NCI-H1092 (cell line): ENCODE measurements at places on chromosomes 1 and 21.

DNA sequence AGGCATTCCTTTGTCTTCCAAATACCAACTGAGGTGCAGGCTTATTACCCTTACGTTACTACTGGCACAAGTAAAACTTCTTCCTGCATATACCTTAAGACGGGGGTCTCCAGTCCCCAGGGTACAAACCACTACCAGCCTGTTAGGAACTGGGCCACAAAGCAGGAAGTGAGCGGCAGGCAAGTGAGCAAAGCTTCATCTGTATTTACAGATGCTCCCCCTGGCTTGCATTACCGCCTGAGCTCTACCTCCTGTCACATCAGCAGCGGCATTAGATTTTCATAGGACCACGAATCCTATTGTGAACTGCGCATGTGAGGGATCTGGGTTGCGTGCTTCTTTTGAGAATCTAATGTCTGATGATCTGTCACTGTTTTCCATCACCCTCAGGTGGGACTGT lies 113.1 kb downstream of the SLC45A1 start:
- no peak for DNase-seq

- no peak for DNase-seq
Measured at GRCh38 chr21:34936883-34937563, 112.1 kb downstream of the RUNX1 start.

GRCh38 chr1:222521299-222522104 lies 26.4 kb downstream of the HHIPL2 start:
- DNase-seq: no peak

GRCh38 chr1:47578721-47579419 lies 141.0 kb downstream of the FOXD2 start:
- no peak for DNase-seq

DNA sequence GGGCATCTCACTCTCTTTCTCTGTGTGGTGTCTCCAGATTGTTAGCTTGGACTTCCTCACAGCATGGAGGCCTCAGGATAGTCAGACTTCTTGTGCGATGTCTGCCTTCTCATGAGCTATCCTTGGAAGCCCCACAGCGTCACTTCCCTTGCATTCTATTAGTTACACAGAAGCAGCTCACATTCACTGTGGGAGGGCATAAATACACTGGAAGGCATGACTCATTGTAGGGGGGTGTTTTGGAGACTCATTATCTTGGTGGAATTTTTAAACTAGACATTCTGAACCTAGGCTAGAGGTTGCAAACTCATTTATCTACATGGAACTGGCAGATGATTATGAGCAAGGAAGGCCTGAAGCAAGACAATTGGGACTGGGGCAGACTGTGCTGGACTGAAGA lies 21.4 kb upstream of the FASLG start:
- DNase-seq: no peak

DNA sequence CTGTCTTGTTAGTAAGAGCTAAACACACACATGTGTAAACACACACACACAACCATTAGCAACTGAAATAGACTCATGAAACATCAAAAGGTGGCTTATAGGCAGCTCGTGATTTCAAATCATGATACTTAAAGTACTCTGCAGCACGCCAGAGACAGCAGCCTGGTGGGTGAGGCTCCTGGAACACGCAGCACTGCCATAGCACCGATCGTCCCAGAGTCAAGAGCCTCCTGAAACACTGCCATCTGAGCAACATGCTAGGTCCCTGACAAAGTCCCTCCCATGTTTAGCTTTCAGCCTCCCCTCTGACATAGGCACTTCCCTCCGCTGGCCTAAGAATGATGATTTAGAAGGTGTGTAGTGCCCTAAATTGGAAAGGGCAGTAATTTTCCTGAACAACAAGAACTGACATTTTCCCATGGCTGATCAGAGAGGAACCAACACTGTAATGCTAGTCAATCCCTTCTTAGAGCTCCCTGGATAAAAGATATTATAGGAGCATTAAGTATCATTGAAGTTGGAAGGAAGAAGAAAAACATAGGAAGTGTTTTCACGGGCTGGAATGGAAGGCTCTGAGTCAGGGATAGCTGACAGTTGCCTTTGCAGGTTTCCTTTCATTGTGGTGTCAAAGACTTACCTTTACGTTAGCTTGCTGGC lies 14.1 kb upstream of the DPT start:
- no peak for DNase-seq

GRCh38 chr1:33350611-33351280 lies 29.8 kb upstream of the A3GALT2 start:
- no peak for DNase-seq

DNA sequence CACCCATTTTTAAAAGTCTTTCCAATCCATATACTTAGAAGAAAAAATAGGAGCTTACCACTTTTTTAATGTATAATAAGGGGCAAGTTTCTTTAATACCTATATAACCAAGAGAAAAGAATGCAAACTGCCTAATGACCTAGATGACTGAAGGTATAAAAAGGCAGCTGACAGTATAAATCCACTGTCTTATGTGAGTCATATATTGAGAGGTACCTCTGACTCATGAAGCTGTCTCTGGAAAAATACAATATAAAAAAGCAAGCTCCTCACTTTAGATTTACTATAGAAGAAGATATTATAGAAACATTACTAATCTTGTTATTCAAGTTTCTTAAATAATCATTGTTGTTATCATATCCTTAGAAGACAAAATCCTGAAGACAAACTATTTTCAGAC lies 144.2 kb downstream of the VAV3 start:
- DNase-seq: no peak

GRCh38 chr21:29382030-29382654 lies 83.4 kb downstream of the BACH1 start:
- no peak for DNase-seq

DNA sequence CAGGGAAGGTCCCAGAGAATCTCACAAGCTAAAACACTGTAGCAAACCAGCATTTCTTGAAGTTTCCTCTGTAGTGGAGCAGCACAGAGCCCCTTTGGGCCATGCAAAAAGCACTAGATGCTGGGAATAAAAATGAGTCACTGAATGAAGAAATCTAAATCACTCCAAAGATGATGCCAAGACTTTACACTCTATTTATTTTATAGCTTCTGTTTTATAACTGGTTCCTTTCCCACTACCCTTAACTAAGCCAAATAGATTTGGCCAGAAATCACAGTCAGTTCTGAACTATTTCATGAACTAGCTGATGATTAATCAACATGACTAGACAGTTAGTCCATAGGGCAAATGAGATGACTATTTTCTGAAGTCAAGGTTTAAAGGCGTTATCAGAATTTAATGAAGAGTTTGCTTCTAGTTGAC lies 89.5 kb downstream of the SCMH1 start:
- no peak for DNase-seq

DNA sequence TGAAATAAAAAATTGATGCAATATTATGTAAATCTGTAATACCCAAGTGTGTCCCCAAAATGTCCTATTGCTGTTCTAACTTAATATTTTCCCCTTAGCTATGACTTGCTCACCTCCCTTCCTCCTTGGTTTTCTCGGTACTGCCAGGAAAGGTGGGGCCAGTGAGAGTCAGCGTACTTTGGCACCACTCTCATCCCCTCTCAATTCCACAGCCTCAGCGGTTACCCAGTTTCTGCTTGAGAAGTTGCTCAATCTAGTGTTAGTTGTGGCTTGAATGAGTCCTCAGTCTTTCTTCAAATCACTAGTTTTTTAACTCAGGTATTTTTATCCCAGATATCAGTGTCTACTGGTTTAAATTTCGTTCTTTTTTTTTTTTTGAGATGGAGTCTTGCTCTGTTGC lies 32.3 kb downstream of the BCAS2 start:
- no peak for DNase-seq

DNA sequence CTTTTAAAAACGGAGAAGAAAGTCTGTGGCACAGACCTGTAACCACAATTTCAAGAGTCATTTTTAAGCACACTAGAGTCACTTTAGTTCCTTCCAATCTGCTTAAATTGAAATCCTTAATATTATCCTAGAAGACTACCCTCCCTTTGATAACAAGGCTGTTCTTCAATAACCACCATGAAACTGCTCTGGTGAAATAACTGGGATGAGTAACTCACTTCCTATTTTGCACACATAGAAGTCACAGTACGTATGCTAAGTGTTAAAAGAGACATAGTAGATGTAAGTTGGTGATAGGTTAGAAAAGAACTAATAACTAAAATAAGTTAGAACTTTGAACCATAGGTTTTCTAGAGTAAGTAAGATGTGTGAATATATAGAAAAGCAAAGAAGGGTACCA lies 107.8 kb downstream of the NME7 start:
- DNase-seq: no peak

- peak; percentile 10 for DNase-seq
Measured at GRCh38 chr1:46131712-46132528, 509 bp downstream of the PIK3R3 start.

DNA sequence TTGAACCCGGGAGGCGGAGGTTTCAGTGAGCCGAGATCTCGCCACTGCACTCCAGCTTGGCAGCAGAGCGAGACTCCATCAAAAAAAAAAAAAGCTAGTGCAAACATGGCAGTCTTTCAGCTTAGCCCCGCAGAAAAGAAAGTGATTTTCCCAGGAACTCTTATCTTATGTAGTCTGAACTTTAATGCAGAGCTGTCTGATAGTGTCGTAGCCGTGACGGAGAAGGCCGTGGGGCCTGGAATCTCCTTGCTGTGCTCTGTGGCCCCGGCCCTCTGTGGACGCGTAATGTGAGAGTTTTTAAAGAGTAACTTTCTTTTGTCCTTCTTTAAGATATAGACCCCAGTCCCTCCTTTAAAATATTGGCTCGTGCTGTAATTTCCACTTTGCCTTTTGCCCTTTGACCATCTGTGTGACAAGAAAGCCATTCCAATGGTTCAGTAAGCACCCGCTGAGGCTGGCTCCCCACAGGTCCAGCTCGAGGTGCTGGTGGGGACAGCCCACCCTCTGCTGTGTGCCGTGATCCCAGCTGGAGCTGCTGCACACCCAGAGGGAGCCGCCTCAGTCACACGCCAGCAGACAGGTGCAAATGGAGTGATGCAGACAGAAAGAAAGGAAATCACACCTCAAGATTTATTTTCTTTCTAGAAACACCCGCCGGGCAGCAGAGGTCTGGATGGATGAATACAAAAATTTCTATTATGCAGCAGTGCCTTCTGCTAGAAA lies 164.0 kb downstream of the PGBD5 start:
- DNase-seq: no peak

DNA sequence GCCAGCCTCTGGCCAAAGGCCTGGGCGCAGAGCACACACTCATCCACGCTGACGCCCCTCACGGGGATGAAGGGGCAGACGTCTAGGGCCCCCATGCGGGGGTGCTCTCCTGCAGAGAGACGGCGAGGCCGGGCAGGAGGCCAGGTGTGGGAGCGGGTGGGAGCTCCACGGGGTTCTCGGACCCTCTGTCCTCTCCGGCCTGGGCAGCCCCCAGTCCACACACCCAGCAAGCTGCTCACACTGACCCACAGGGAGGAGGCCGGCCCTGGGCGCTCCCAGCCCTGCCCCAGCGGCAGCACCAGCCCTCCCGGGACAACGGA lies 2.5 kb downstream of the FTCD start:
- DNase-seq: no peak

GRCh38 chr1:226939438-226940028 lies 561 bp upstream of the COQ8A start:
- DNase-seq: peak; percentile 83

DNA sequence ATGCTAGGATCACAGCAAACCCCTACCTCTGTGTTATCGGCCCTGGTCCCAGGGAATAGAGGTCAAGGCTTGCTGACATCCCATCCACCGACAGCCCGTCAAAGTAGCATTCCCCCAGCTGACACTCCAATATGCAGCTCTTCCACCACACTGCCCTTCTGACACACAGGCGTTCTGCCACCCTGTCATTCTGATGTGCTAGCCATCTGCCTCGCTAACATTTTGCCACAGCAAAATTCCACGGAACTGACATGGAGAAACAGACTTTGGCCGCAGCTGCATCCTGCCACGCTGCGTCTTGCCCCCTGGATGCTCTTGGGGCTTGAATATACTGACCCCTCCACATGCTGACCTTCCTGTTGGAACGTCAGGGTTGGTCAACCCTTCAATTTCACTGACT lies 163.2 kb upstream of the CSF3R start:
- no peak for DNase-seq

GRCh38 chr21:14245711-14246110 lies 29.8 kb downstream of the RBM11 start:
- DNase-seq: no peak

DNA sequence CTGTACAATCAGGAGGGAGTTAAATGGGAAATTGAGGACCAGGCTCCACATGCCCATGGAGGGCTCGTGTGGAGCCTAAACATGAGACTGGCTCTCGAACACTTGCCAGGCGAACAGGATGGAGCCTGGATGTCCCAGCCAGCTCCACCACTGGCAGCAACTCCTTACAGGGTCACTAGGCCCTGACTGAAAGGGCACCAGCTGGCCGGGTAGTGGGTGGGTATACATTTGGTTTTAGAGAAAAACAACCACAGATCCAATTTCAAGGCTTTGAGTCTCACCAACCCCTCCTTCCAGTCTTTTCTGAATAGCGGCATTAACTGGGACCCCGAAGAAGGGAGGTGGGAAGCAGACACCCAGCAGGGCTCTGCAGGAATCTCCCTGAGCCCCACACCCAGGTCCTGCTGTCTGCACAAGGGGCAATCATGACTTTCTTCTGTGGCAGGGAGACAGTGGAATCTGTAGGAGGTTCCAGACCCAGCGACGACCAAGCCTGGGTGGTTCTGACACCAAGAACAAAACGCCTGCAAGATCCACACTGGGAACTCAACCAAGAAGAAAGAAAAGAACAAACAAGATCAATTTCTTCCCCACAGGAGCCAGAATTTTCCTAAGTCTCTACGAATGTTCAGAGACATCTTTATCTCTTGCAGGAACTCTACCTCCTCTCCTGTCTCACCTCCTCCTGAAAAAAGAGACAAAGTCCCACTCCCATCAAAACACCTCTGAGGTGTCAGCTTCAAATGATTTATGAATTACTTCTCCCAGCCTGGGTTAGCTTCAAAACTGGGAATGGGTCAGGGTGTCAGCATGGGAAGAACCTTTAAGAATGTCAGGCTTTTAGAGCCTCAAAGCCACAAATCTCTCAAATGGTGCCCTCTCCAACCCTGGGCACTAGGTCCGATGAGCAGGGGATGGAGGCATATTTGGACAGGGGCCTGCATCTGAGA lies 26.5 kb upstream of the SRP9 start:
- DNase-seq: no peak

- no peak for DNase-seq
Measured at GRCh38 chr1:28756846-28757245, 20.1 kb downstream of the YTHDF2 start.

- no peak for DNase-seq
Measured at GRCh38 chr21:46196733-46197132, 12.5 kb upstream of the SPATC1L start.

GRCh38 chr1:177710696-177711620 lies 258.9 kb downstream of the SEC16B start:
- DNase-seq: no peak

DNA sequence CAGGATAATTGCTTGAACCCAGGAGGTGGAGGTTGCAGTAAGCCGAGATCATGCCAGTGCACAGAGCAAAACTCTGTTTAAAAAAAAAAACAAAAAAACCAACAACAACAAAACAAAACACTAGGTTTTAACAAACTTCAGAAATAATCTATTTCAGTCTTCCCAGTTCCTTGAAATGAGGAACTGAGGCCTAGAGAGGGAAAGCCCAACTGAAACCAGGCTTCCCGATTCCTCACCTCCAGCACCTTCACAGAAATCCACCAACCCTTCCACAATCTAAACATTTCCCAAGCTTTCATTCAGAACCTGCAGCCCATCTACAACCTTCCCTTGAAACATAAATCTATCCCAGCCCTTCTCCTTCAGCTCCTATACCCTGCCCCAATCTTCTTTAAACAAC lies 612 bp upstream of the CD52 start:
- no peak for DNase-seq
